ENCODE measurements at places on chromosomes 13 and 19.

DNA sequence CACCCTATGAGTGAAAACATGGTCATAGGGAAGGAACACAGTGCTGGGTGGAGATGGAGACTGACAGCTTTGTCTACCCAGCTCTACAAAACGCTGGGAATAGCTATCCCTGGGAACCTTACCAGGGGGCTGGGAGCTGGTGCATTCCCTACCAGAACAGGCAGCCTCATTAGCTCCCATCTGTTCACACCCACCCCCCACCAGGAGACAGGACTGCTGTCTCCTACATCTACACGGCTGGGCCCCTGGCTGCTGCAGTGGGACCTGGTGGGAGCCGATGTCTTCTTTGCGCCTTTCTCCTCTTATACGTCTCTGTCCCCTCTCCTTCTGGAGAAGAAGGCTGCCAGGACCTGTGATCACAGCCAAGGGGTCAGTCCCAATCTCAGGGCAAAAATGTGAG lies 90.8 kb downstream of the UQCRFS1 start:
- DNase-seq, result no peak

DNA sequence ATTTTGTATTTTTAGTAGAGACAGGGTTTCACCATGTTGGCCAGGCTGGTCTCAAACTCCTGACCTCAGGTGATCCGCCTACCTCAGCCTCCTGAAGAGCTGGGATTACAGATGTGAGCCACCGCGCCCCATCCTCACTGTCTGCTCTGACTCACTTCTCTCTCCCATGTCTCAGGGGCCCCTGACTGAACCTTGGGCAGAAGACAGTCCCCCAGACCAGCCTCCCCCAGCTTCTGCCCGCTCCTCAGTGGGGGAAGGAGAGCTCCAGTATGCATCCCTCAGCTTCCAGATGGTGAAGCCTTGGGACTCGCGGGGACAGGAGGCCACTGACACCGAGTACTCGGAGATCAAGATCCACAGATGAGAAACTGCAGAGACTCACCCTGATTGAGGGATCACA lies 5.0 kb downstream of the SIGLEC9 start:
- DNase-seq, result no peak

DNA sequence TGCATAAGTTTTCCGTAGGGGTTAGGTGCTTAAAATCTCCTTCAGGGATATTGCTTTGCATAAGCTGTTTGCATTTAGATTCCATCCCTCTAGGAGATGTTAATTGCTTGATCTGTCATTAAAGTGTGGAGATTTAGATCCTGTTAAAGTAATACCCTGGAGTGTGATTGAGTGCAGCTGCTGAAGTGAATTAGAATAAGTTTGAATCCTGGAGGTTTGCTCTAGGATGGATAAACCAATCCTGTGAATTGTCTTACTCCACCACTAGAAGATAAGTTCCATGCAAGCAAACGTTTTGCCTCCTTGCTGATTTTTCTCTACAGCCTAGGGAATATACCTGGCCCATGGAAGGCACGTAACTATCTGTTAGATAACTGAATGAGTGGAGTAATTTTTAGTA lies 1487.2 kb upstream of the PRR20A start:
- DNase-seq, result no peak

GRCh38 chr13:23468811-23469210 lies 35.3 kb upstream of the SACS start:
- no peak for DNase-seq

DNA sequence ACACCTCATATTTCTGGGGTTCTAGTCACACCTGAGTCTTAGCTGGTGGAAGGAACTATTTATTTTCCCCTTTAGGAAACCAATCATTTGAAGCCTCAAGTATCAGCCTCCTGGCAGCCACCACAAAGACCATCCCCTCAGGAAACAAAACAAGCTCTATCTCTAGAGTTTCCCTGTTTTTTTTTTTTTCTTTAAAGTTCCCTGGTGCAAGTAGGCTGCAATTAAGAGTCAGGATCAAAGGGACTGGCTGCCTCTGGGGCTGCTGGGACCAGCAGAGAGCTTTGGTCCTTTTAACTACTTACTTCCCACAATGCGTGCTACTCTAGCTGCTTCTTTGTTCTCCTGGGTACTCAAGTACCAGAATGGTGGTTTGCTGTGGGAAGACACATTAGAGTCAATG lies 11.4 kb downstream of the MBNL2 start:
- DNase-seq, result no peak

- DNase-seq, result no peak
Measured at GRCh38 chr13:105069106-105069505, 1466.4 kb downstream of the EFNB2 start.

GRCh38 chr19:42233678-42234292 lies 8.6 kb downstream of the GSK3A start:
- DNase-seq, result no peak

GRCh38 chr13:99496184-99497142 lies 4.8 kb upstream of the TM9SF2 start:
- DNase-seq, result no peak

DNA sequence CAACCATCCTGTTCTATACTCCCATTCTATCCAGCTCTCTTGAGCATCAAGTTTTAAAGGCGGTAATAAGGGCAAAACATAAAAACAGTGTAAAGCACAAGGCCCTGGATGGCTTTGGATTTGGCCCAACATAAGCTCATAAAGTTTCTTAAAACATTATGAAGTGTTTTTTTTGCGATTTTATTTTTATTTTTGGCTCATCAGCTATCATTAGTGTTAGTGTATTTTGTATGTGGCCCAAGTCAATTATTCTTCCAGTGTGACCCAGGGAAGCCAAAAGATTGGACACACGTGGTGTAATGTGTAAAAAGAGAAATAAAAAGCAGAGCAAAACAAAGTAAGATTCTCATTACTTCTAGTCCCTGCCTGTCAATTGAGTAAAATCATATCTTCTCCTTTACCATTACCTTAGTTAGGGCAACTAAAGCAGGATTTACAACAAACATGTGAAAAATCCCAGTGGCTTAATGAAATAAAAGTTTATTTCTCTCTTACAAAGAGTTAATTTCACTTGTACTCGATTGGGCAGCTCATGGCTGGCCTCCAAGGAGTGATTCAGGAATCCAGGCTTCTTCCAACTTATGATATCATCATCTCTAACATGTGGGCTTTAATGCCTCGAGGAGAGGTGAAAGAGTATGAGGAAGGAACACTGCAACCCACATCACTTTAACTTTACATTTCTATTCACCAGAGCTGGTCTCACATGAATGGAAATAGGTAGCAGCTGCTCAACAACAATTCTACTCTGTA lies 725.2 kb upstream of the SLITRK1 start:
- no peak for DNase-seq

DNA sequence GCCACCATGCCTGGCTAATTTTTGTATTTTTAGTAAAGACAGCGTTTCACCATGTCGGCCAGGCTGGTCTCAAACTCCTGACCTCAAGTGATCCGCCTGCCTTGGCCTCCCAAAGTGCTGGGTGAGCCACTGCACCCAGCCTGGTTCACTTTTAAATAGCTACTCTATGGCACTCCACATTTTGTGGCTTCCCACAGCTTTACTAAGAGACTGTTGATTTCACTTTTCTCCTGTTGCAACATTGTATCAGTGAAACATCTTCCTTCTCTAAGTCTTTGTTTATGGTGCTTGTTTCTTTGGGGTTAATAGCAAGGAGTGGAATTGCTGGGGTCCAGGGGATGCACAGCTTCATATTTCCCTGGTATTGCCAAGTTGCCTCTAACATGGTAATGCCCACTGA lies 12.3 kb downstream of the TMEM38A start:
- no peak for DNase-seq

DNA sequence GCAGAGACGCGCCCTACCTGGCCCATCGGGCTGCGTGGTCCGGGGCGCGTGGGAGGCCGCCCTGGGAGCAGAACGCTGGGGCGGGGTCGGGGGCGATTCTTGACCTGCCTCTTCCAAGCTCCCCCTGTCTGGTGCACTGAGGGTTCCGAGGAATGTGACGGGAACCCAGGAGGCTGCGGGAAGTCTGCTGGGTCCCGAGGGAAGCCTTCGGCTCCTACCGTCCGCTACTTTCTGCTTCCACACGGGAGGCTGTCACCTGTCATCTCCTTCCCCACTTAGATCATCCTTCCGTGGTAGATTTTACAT lies 781 bp upstream of the SPRYD7 start:
- no peak for DNase-seq

DNA sequence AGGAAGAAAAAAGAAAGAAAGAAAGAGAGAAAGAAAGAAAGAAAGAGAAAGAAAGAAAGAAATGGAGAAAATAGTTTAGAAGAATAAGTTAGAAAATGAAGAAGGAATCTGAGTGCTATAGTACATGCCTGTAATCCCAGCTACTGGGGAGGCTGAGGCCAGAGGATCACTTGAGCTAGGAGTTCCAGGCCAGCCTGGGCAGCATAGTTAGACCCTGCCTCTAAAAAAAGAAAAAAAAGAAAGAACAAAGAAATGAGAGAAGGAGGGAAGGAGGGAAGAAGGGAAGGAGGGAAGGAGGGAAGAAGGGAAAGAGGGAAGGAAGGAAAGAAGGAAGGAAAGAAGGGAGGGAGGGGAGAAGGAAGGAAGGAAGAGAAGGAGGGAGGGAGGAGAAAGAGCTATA lies 1339.8 kb downstream of the OLFM4 start:
- no peak for DNase-seq

DNA sequence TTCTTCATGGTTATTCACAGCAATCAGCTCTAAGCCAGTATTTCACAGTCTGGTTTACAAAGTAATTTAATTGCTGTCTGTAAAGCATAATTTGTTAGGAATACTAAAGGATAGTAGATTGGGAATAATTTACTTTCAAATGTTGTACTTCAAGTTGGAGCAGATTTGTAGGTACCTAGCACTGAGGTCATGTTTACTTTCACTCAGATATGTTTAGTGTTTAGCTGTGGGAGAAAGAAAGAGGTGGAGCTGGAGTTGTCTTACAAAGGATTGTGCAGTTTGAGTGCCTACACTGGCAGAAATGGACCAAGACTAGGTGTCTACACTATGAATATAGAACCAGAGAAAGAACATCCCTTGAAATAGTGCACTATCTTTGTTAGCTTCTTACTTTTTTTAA lies 464.6 kb downstream of the PCDH9 start:
- no peak for DNase-seq

DNA sequence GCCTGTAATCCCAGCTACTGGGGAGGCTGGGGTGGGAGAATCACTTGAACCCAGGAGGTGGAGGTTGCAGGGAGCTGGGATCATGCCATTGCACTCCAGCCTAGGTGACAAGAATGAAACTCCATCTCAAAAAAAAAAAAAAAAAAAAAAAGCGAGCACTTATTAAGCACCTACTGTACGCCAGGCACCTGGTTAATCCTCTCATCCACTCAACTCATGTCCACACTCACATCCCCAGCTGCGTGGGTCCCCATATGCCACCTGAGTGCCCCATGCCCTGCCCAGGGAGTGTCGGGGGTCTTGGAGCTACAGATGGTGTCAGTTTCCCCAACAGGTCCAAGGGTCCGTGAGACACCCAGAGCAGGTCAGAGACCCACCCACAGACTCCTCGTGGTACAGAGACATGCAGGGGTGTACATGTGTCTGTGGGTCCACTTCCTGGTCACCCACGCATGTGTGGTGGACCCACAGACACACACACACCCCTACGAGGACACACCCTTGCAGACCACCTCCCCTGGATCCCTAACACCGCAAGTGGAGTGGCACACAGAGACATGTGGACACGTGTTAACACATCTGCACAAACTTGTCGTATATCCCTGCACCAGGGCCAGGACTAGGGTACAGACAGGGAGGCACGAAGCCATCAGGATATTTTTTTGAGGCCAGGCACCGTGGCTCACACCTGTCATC lies 3.5 kb downstream of the INSL3 start:
- no peak for DNase-seq

- no peak for DNase-seq
Measured at GRCh38 chr13:31035185-31035965, 102.9 kb downstream of the TEX26 start.

DNA sequence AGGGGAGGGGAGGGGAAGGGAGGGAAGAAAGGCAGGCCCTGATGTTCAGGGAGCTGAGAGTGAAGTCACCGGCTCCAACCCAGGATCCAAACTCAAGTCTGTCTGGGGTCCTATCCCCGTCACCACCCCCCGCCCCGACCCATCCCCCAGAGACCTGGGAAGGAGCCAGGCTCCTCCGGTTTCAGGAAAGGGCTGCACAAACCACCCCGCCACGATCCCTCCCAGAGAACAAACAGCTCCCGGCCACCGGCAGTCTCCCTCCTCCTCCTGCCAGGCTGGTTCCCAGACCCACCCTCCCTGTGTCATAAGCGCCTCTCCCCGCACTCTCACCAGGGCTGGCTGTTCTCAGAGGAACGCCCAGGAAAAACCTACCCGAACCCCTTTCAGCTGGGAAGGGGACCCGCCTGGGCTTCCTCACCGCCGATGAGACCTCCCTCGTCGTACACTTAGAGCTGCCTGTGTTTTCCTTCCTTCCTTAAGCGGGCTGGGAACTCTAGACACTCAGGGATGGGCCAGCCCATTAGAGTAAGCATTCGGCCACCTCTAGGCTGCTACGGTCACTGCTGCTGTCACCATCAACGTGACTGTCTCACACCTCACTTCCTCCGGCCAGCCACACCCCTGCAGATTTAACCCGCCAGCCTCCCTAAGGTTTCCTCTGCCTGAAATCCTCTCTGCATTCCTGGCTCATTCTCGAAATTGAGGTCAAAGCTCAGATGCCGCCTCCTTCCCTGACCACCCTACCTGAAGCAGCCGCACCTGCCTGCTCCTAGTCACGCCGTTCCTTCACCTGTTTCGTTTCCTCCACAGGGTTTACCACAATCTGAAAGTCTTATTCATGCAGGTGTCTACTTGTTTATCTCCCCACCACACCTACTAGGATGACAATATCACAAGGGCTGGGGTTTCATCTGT lies 6.3 kb upstream of the RDH13 start:
- DNase-seq, result no peak

DNA sequence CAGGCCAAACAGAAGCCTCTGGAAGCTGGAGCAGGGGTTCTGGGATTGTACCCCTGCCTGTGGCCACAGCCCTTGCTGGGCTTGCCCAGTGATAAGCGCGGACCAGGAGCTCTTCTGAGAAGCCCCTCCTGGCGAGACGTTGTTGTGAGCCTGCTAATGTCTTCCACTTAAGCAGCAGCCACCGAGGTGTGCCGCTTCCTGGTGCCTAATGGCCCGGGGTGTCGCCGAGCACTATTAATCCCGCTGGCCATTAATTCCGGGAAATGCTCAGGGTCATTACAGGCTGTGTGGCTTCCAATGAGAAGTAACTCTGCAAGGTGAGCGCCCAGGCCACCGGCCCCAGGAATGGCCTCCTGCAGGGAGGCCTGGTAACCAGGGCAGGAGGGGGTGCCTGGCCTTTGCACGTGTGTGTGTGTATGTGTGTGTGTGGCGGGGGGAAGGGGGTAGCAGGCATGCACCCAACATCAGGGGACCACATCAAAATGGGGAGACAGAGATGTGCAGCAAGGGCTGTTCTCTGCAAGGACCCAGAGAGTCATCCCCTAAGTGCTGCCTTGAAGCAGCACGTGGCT lies 175.0 kb downstream of the URI1 start:
- DNase-seq, result no peak

DNA sequence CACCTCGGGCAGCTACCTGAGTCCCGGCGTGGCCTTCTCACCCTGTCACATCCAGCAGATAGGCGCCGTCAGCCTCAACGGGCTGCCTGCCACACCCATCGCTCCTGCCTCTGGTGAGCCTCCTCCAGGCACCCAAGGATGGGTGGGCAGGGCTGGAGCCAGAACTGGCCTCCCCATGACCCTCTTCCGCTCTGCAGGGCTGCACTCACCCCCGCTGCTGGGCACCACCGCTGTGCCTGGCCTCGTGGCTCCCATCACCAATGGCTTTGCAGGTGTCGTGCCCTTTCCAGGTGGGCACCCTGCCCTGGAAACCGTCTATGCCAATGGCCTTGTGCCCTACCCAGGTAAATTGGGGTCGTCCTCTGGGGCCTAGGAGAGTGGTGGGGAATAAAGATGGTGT lies 57.7 kb downstream of the CELF5 start:
- no peak for DNase-seq

Data from smooth muscle cell of the brain vasculature (primary cell).